ENCODE measurements at places on chromosomes 2 and 18.

DNA sequence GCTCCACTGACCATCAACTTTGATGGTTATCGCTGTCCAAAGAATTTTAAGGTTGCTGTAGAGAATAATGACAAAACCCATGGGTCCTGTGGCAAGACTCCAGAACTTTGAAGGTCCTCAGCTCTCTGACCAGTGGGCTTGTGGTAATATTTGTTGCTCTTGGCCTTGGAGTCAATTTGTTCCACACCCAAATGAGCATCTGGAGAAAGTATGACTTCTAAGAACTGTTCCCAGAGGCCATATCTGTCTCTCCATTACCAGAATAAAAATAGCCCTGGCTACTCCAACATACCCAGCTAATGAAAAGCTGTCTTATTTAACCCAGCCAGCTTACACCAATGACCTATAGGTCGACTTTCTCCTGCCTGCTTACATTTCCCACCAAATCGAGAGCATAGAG is 466.4 kb downstream of the MEIS1 start:
- no peak for DNase-seq

GRCh38 chr18:35875566-35875965 is 96.9 kb upstream of the RMP24 start:
- DNase-seq = no peak

GRCh38 chr18:3444296-3444695 is 5.7 kb upstream of the TGIF1 start:
- no peak for DNase-seq

DNA sequence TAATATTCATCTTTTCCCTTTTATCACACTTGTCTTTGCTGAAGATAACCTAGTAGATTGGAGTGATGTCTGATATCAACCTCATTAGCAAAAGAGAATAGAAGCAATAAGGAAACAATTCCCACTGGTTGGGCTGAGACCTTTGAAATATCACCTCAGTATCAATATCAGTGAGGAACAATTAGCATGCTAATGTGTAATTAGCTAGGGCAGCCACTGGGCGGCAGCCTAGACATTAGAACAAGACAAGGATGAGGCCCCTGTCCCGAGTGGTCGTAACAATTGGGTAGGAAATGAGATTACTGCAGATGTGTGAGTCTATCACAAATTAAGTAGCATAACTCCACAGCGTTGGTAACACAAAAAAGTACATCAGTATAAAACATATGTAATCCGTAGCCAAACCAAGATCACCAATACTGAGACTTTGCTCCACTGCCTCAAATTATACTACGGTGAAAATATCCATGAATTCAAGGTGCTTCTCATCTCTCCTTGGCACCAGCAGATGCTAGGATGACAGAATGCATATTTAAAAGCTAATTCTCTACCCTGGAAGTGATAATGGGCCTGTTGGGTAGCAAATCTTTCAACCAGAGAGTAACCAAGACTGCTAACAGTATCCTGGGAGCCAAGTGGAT is 99.1 kb downstream of the ALPK2 start:
- no peak for DNase-seq

Data from C1 segment of cervical spinal cord (tissue), 14 donors.